Lung (tissue), 17 donors: ENCODE measurements at places on chromosomes 13 and 19. TPM values are rescaled to one million over a fixed set of nuclear protein-coding genes. Genes with fewer than 3 reads are reported as not detected.

Gene YIPF2
- 73.9 TPM for total RNA-seq

Gene GET3
- 75.0 TPM for total RNA-seq

Gene ZNF790
- total RNA-seq: 5.9 TPM

Gene SBK3
- not detected for total RNA-seq

Gene USF2
- total RNA-seq: 74.9 TPM

Gene LYPD3
- total RNA-seq: 0.89 TPM

Gene ARHGAP33
- total RNA-seq: 16.2 TPM

Gene GRK1
- not detected for total RNA-seq

Gene ADGRE3
- total RNA-seq: 1.6 TPM

DNA sequence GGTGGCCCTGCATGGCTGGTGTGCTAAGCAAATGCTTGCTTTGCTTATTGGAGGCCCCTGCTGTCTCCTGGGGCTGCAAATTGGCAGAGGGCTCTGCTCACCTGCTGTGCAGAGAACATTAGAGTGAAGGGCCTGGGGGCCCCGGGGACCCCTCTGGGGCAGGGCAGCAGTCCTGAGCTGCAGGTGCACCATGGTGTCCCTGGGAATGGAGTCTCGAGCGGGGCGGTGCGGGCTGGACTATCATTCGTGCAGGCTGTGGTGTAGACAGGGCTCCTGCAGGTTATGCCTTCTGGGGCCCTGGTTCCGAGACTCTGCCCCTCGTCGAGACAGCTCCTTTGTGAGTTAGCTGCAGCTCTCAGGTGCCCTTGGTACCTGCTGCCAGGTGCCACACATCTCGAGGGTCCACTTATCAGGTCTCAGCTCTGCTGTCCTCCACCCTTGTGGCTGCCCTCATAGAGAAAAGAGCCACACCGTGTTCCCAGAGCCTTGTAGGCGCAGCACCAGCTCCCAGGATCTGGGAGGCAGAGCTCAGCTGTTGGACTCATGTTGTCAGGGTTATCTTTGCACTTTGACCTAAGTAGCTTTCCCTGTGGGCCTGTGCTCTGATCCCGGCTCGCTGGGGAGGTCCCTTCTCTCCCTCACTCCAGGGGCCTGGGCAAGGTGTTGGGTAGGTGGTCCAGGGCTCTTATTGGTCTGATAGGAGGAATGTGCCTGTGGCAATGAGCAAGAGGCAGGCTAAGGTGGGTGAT is 58.0 kb upstream of the ZNF536 start:
- no peaks in the 10 kb centered on the region for H3K4me1 ChIP-seq
- H3K27ac ChIP-seq: no peak overlapping the region
- no peaks in the 10 kb centered on the region for H3K27me3 ChIP-seq
- no peaks in the 10 kb centered on the region for H3K36me3 ChIP-seq

- DNase-seq: no peak
- no peak overlapping the region for H3K4me3 ChIP-seq
- H3K36me3 ChIP-seq: no peaks in the 10 kb centered on the region
- no peaks in the 10 kb centered on the region for H3K27me3 ChIP-seq
- H3K27ac ChIP-seq: no peak overlapping the region
- H3K4me1 ChIP-seq: peaks cover 9% of the 10 kb centered on the region
Measured at GRCh38 chr13:21420706-21421105, 38.4 kb downstream of the ZDHHC20 start.

DNA sequence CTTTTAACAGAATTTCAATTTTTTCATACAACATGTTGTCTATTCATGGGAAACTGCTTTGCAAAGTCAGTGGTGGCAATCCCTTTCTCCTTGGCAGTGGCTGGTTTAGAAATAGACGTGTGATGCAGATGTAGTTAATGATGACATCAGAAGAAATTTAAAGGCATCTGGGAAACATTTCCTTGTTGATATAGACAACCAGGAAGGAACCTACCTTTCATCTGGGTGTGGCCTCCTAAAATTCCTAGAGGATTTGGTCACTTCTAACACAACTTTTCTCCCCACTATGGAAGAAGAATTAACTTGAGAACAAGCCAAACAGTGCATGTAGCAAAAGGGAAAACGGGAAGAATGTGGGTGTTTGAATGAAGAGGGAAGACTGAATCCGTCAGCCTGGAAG is 102.8 kb downstream of the EFNB2 start:
- H3K36me3 ChIP-seq: no peaks in the 10 kb centered on the region
- H3K27me3 ChIP-seq: no peaks in the 10 kb centered on the region
- H3K4me3 ChIP-seq: no peak overlapping the region
- no peak overlapping the region for H3K27ac ChIP-seq

GRCh38 chr13:76160961-76161925 is 525.1 kb downstream of the LMO7 start:
- H3K27me3 ChIP-seq: no peaks in the 10 kb centered on the region
- H3K27ac ChIP-seq: no peak overlapping the region
- H3K4me3 ChIP-seq: no peak overlapping the region
- peak; percentile 96 for DNase-seq

- H3K4me3 ChIP-seq: no peak overlapping the region
- DNase-seq: no peak
- H3K27me3 ChIP-seq: no peaks in the 10 kb centered on the region
Measured at GRCh38 chr13:43272851-43273250, 249.5 kb downstream of the DNAJC15 start.

DNA sequence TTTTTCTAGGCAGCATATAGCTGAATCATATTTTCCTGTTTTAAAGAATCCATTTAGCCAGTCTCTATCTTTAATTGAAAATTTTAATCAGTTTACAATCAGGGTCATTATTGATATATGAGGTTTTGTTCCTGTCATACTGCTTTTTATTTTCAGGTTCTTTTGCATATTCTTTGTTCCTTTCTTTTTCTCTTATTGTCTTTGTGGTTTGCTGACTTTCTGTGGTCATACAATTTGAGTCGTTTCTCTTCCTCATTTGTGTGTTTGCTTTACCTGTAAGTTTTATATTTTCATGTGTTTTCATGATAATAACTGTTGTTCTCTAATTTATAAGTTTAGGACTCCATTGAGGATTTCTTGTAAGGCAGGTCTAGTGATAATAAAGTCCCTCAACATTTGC is 812.6 kb downstream of the DACH1 start:
- no peak overlapping the region for H3K27ac ChIP-seq
- H3K4me3 ChIP-seq: no peak overlapping the region
- no peaks in the 10 kb centered on the region for H3K36me3 ChIP-seq
- H3K4me1 ChIP-seq: no peaks in the 10 kb centered on the region

- no peaks in the 10 kb centered on the region for H3K27me3 ChIP-seq
- H3K4me3 ChIP-seq: no peak overlapping the region
- no peak overlapping the region for H3K27ac ChIP-seq
- no peaks in the 10 kb centered on the region for H3K4me1 ChIP-seq
- no peak for DNase-seq
Measured at GRCh38 chr13:34993470-34993869, 51.4 kb downstream of the NBEA start.

GRCh38 chr13:27962982-27963381 is 6.1 kb downstream of the CDX2 start:
- no peak overlapping the region for H3K27ac ChIP-seq
- H3K27me3 ChIP-seq: peaks cover 91% of the 10 kb centered on the region
- no peaks in the 10 kb centered on the region for H3K36me3 ChIP-seq
- no peaks in the 10 kb centered on the region for H3K4me1 ChIP-seq
- no peak overlapping the region for H3K4me3 ChIP-seq
- no peak for DNase-seq

DNA sequence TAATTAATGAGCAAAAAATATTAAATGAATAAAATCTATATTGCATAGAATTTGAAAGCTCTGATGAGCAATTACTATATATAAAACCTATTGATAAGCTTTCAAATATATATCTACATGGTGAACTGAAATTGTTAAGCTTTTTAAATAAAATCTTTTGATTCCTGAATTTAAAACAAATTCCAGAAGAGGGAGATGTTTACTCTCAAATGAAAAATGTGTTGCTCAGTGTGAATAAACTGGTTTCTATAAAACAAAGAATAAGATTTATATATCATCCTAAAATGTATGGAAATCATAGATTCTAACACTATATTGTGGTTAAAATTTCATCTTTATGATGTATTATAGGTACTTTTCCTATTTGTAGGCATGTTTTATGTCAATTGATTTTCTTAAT is 171.5 kb upstream of the SLITRK6 start:
- H3K27ac ChIP-seq: no peak overlapping the region
- H3K4me1 ChIP-seq: no peaks in the 10 kb centered on the region
- H3K4me3 ChIP-seq: no peak overlapping the region
- no peaks in the 10 kb centered on the region for H3K27me3 ChIP-seq

- no peak overlapping the region for H3K27ac ChIP-seq
- no peaks in the 10 kb centered on the region for H3K4me1 ChIP-seq
- no peak overlapping the region for H3K4me3 ChIP-seq
- no peaks in the 10 kb centered on the region for H3K36me3 ChIP-seq
- H3K27me3 ChIP-seq: no peaks in the 10 kb centered on the region
Measured at GRCh38 chr13:24348385-24348784, 39.0 kb downstream of the C1QTNF9 start.

DNA sequence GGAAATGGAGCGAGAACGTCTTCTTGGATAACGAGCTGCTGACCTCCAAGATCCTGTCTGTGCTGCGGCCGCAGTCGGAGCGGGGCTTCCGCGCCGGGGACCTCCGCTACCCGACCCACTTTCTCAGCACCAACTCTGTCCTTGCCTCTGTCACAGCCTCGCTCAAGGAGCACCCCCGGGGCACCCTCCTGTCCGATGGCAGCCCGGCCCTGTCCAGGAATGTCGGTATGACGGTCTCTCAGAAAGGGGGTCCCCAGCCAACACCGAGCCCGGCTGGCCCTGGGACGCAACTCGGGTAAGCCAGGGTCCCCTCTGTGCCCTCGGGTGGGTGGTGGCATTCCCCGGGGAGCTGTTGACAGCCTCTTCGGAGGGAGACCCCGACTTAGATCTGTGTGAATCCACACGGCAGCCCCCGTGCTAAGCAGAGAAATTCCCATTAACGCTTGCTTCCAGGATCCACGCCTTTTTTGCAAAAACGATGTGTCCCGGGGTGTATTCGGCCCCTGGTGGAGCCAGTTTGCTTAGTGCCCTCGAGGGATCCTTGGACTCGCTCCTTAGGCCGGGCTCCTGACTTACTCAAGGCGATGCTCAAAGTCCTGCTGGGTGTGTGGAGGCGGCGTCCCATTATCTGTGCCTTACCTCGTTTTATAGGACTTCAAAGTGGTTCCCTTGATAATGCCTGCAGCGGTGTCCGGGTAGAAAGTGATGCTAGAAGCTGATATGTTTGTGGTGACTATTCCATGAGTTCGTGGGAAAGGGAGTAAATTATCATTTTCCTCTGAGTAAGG is 48.5 kb downstream of the PEX11G start:
- H3K27me3 ChIP-seq: no peaks in the 10 kb centered on the region
- no peak overlapping the region for H3K4me3 ChIP-seq
- no peak overlapping the region for H3K27ac ChIP-seq

DNA sequence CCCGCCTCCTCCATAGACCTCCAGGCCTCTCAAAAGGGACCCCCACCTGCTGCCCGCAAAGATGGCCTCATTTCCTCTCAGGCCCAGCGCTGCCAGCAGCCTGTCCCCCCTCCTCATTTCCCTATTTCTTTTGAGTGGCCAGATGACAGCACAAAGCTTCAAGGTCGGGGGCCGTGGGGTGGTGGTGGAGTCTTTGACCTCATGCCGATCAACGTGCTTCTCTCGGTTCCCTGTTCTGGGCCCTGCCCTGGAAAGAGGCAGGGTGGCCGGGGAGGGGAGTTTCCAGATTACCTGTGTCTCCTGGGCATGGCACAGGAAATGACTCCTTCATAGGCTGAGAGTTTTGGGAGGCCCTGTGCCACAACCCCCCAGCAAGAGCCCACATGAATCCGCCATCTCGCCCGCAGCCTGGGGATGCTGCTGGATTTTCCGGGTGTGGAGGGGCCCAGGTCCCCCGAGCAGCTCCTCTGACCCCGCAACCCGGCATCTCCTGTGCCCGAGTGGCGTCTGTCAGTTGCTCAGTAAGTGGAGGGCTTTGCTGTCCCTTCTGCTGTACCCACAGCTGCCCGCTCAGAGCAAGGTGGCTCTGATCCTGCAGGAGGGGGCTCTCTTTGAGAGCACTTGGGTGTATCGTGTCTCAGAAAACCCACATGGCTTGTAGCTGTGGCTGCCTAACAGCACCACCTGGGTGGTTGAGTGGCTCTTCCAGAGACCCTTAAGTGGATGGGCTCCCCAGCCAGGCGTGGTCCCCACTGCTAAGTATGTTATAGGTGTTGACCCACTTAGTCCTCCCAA is 139.4 kb downstream of the SIPA1L3 start:
- H3K4me3 ChIP-seq: no peak overlapping the region
- no peak overlapping the region for H3K27ac ChIP-seq
- H3K27me3 ChIP-seq: no peaks in the 10 kb centered on the region
- H3K4me1 ChIP-seq: peaks cover 5% of the 10 kb centered on the region
- no peak for DNase-seq
- no peaks in the 10 kb centered on the region for H3K36me3 ChIP-seq
